ENCODE measurements at places on chromosomes 7 and 10.

DNA sequence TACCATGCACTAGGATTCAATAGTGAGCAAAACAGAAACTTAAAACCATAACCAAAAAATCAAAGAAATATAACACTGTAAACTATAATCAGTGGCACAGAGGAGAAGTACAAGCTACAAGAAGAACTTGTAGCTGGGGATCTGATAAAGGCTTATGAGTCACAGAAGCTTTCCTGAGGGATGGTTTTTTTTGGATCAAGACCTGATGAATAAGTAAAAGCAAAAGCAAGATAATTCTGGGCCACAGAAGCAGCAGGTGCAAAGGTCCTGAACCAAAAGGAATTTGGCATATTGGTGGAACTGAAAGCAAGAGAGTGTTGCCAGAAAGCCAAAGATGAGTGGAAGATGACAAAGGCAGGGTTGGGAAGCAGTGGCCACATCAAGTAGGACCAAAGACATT, 37.4 kb upstream of the BET1 start:
- DNase-seq, result peak; percentile 23

- no peak for DNase-seq
Observed at GRCh38 chr7:129605960-129606614, 5.4 kb upstream of the NRF1 start.

GRCh38 chr10:93062514-93063143, 2.0 kb downstream of the CYP26C1 start:
- DNase-seq, result peak; percentile 38

- peak; percentile 18 for DNase-seq
Observed at GRCh38 chr7:101564778-101565211, 64.3 kb downstream of the MYL10 start.

DNA sequence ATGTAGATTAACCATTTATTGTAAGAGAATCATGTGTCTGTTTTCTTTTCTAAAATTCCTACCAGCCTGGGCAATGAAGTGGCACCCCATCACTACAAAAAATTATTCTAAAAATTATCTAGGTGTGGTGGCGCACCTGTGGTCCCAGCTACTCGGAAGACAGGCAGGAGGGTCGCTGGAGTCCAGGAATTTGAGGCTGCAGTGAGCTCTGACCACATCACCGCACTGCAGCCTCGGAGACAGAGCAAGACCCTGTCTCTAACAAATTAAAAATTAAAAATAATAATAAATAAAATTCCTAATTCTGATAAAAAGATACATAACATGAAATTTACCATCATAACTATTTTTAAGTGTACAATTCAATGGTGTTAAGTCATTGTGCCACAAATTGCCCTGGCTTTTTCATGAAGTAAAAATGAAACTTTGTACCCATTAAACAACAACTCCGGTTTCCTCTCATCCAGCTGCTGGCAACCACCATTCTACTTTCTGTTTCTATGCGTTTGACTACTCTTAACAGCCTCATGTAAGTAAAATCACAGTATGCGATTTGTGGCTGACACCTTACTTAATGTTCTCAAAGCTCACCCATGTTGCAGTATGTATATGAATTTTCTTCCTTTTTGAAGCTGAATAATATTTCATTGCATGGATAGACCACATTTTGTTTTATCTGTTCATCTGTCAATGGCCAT, 20.6 kb upstream of the USP6NL start:
- DNase-seq, result no peak

- no peak for DNase-seq
Observed at GRCh38 chr7:131294553-131294952, 33.1 kb upstream of the MKLN1 start.

- no peak for DNase-seq
Observed at GRCh38 chr10:7544203-7544602, 122.6 kb downstream of the ITIH5 start.
